ENCODE measurements at places on chromosomes 3 and 15.

- no peak for DNase-seq
Measured at GRCh38 chr3:852033-852432, 240.8 kb upstream of the CNTN6 start.

DNA sequence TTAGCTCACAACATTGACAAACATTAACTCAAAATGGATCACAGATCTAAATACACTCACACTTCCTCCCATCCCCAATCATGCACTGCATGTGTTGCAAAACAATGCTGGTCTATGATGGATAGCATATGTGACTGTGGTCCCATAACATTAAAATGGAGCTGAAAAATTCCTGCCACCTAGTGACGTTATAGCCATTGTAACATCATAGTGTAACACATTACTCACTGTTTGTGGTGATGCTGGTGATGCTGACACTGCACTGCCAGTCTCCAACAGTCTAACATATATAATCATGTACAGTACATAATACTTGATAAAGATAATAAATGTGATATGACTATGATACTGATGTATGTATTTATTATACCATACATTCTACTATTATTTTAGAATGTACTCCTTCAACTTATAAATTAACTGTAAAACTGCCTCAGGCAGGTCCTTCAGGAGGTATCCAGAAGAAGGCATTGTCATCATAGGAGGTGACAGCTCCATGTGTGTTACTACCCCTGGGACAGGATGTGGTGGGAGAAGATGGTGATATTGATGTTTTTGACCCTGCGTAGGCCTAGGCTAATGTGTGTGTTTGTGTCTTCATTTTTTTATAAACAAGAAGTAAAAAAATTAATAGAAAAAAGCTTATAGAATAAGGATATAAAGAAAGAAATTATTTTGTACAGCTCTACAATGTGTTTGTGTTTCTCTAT lies 41.3 kb downstream of the TXNRD3 start:
- no peak for DNase-seq

- no peak for DNase-seq
Measured at GRCh38 chr15:81016489-81017068, 15.9 kb downstream of the TLNRD1 start.

- no peak for DNase-seq
Measured at GRCh38 chr3:15514663-15515340, 6.7 kb downstream of the COLQ start.

DNA sequence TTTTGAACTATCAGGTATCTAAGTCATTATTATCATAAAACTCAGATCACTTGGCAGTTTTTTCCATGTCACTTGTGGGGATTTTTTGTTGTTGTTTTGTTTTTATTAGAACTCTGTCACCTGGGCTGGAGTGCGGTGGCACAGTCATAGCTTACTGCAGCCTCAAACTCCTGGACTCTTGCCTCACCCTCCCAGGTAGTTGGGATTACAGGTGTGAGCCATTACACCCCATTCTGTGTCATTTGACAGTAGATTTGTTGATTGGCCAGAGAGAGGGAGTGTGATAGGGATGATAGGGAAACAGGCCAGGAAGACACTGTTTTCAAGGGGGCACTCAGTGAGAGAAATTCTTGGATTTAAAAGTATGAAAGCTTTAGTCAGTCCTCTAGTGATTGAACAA lies 54.7 kb upstream of the SCAANT1 start:
- no peak for DNase-seq

DNA sequence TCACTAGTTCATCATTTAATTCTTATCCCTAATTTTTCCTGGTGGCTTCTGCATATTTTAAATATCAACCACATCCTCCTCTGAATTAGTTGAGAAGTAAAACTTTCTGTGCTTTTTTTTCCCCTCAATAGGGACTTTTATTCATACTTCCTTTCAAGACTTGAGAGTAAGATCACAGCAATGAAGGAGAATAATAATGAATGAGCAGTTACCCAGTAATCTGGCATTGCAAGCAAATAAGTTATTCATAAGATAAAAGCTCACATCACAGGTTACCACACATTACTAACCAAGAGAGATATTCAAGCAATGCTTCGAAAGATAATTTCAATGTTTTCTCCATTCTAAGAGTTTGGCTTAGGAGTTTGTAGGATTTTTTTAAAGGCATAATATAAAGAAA lies 50.3 kb downstream of the BTLA start:
- DNase-seq, result no peak

- DNase-seq, result no peak
Measured at GRCh38 chr3:38519651-38520050, 23.5 kb downstream of the EXOG start.

- no peak for DNase-seq
Measured at GRCh38 chr15:40439960-40440742, 602 bp upstream of the BAHD1 start.
